ENCODE measurements at places on chromosomes 3 and 15. TPM values are rescaled to one million over a fixed set of nuclear protein-coding genes. Genes with fewer than 3 reads are reported as not detected.
A peak's percentile ranks its signal among the peaks of the same experiment; 100 is the strongest.

Gene GP9
- total RNA-seq = not detected

Gene TRIM42
- total RNA-seq = not detected

Gene IL5RA
- total RNA-seq = 0.99 TPM

GRCh38 chr15:34217587-34218225 is 7.1 kb upstream of the EMC4 start:
- H3K36me3 ChIP-seq = no peaks in the 10 kb centered on the region
- no peaks in the 10 kb centered on the region for H3K27me3 ChIP-seq
- H3K4me1 ChIP-seq = no peaks in the 10 kb centered on the region
- H3K4me3 ChIP-seq = no peak overlapping the region

GRCh38 chr15:73326157-73326556 is 42.6 kb downstream of the HCN4 start:
- DNase-seq = no peak
- H3K4me3 ChIP-seq = no peak overlapping the region
- no peaks in the 10 kb centered on the region for H3K36me3 ChIP-seq
- H3K4me1 ChIP-seq = no peaks in the 10 kb centered on the region
- H3K27ac ChIP-seq = no peak overlapping the region

GRCh38 chr15:88913017-88913849 is at the start of gene MFGE8:
Gene MFGE8 (minus strand): TSS chr15:88913379. CDS start chr15:88913319, 60 bp downstream.
- H3K27me3 ChIP-seq = no peaks in the 10 kb centered on the region
- H3K27ac ChIP-seq = peak within 1 kb of the TSS; percentile 50
- peaks cover 23% of the 10 kb centered on the region for H3K4me1 ChIP-seq
- peak; percentile 66 for DNase-seq
- peak within 1 kb of the TSS; percentile 80 for H3K4me3 ChIP-seq

DNA sequence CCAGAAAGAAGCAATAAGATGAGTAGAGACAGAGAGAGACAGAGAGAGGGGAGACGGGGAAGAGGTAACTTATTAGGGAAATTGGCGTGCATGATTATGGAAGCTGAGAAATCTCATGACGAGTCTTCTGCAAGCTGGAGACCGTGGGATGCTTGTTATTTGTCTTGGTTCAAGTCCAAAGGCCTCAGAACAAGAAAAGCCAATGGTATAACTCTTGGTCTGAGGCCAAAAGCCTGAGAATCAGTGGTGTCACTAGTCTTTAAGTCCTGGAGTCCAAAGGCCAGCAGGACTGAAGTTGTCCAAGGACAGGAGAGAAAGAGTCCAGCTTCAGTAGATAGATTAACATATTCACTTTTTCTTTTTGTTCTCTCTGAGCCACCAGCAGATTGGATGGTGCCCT is 613.6 kb downstream of the CADM2 start:
- no peaks in the 10 kb centered on the region for H3K4me1 ChIP-seq
- no peaks in the 10 kb centered on the region for H3K36me3 ChIP-seq
- H3K27me3 ChIP-seq = no peaks in the 10 kb centered on the region
- DNase-seq = no peak
- H3K4me3 ChIP-seq = no peak overlapping the region
- H3K27ac ChIP-seq = no peak overlapping the region

GRCh38 chr3:58101499-58102389 is 93.5 kb downstream of the FLNB start:
- no peak overlapping the region for H3K4me3 ChIP-seq
- no peaks in the 10 kb centered on the region for H3K27me3 ChIP-seq
- H3K27ac ChIP-seq = no peak overlapping the region
- no peak for DNase-seq
- no peaks in the 10 kb centered on the region for H3K4me1 ChIP-seq

GRCh38 chr15:88190232-88190631 is 66.3 kb downstream of the NTRK3 start:
- no peak overlapping the region for H3K4me3 ChIP-seq
- H3K27ac ChIP-seq = no peak overlapping the region
- no peak for DNase-seq
- H3K27me3 ChIP-seq = peaks cover 1% of the 10 kb centered on the region
- no peaks in the 10 kb centered on the region for H3K4me1 ChIP-seq
- no peaks in the 10 kb centered on the region for H3K36me3 ChIP-seq

DNA sequence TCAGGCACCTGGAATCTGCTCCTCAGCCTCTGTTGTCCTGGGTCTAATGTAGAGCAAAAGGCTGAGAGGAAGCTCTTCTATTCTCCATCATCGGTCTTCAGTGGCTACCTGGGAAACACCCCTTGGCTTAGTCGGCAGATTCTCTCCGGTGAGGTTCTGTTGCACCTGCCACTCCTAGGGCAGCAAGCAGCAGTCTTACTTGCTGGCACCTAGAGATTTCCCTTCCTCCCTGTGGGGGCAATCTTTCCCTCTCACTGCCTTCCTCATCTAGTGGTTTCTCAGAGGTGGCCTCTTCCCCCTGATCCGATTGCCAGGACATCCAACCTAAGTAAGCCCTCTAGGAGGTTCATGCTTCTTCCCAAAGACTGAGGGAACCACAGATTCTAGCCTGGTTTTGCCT is 60.8 kb downstream of the PLS1 start:
- no peaks in the 10 kb centered on the region for H3K4me1 ChIP-seq
- H3K4me3 ChIP-seq = no peak overlapping the region
- H3K27ac ChIP-seq = no peak overlapping the region
- no peaks in the 10 kb centered on the region for H3K27me3 ChIP-seq

DNA sequence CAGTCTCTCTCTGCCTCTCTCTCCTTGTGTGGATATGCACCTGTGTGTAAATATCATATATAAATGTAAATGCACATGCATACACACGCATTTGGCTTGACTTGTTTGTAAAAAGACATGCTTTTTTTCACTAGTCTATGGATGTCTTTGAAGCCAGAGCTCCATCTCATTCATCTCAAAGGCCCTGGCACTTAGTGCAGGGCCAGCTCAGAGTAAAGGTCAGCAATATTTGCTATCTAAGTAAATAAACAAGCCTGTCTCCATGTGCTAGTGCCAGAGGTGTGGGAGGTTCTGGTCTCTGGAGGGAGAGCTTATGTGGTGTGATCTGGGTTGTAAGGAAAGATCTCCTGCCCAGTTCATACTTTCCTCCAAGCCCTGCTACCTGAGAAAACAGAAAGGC is 5.6 kb downstream of the CLSTN2 start:
- no peak overlapping the region for H3K27ac ChIP-seq
- no peaks in the 10 kb centered on the region for H3K36me3 ChIP-seq
- DNase-seq = no peak
- no peak overlapping the region for H3K4me3 ChIP-seq

DNA sequence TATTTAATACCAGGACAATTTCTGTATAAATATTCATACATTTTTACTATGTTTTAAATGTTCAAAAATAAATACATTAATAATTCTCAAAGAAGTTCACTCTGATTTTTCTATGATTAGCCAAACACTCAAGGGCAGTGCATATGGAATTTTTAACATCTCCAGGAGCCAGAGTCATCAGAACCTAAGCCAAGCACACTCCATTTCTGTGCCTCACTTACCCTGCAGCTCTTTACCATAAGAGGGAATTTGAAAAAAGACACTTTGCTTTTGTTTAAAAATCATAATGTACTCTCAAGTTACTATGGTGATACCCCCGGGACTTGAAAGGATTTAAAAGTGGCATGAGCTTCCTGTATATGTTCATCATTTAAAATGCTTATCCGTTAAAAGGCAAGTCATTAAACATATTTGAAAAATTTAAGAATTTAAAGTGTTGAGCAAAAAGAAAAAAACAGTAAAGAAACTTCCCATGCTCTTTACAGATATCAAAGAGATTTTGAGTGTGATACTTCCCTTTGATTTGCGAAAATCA is 747.4 kb upstream of the NECTIN3 start:
- no peaks in the 10 kb centered on the region for H3K36me3 ChIP-seq
- no peaks in the 10 kb centered on the region for H3K27me3 ChIP-seq
- no peak overlapping the region for H3K27ac ChIP-seq
- H3K4me1 ChIP-seq = no peaks in the 10 kb centered on the region
- no peak overlapping the region for H3K4me3 ChIP-seq

DNA sequence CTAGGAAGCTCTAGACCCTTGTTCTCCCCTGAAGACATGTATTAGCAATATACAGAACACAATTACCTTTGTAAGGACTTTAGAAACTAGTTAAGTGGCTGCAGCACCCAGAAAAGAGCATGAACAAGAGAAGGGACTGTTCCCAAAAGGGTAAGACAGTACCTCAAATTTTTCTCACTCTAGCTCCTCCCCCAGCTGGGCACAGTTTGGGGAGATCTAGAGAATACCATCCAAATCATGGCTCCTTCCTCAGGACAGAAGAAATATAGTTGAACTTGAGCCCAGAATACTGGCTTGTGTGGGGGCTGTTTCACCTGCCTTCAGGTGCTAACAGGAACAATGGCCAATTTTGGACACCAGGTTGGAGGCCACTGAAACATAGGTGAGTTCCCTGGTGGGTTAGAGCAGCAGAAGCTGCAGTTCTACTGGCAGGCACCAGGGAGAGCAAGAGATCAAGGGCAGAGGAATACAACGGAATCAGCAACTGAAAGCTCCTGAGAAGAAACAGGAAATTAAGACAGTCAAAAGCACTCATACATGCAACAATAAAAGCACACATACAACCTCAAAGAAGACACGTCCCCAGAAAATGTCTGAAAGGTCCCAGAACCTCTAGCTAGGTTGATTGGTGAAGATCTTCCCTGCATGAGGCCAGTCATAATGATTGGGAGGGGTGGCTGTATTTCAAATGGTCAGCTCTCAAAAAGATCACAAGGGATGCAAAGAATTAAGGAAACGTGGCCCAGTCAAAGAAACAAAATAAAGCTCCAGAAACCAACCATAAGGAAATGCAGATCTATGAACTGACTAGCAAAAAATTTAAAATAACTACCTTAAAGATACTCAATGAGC is 104.9 kb upstream of the ASB14 start:
- H3K4me1 ChIP-seq = peaks cover 6% of the 10 kb centered on the region
- no peak overlapping the region for H3K27ac ChIP-seq
- H3K4me3 ChIP-seq = no peak overlapping the region
- DNase-seq = peak; percentile 45
- H3K36me3 ChIP-seq = no peaks in the 10 kb centered on the region

DNA sequence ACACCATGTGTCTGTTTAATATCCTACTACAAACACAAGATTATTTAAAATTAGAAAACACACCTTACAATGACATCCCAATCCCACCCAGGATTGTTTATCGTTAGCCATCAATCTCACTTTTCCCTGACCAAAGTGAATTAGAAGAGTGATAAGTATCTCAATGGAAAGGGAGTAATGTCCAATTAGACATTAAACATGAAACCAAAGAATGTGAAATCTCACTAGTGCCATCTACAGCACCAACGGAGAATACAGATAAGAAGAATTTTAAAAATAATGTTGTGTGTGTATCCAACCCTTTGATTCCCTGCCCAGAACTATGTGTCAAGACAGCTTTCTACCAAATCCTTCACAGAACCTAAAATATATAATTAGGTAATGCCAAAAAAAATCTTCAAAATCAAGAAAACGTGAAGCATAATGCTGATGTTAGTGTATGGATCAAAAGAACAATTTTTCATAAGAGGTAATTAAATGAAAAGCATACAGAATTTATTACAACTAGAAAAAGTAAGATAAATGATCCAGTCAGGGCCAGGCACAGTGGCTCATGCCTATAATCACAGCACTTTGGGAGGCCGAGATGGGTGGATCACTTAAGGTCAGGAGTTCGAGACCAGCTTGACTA is 64.2 kb downstream of the SCAPER start:
- H3K27me3 ChIP-seq = no peaks in the 10 kb centered on the region
- H3K4me1 ChIP-seq = no peaks in the 10 kb centered on the region
- no peak for DNase-seq
- no peak overlapping the region for H3K4me3 ChIP-seq
- H3K27ac ChIP-seq = no peak overlapping the region

DNA sequence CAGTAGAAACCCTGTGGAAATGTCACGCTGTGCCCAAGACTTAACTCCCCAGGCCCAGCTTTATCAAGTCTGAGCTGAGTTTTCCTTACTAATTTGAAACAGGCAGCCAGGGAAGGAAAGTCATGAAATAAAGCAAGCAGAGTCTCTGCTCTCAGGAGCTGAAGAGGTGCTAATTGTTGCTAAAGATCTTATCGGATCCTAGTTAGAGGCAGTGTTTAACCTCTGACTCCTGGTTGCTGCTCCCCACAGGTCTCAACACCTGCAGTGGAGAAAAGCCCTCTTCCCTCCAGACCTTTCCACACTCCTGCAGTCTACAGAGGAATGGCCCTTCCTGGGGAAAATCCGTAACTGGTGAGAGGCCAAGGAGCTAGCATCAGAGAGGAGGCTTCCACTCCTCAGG is 628.2 kb downstream of the NTRK3 start:
- no peak for DNase-seq
- H3K4me3 ChIP-seq = no peak overlapping the region
- no peaks in the 10 kb centered on the region for H3K4me1 ChIP-seq
- H3K27ac ChIP-seq = no peak overlapping the region

- peaks cover 20% of the 10 kb centered on the region for H3K4me1 ChIP-seq
- H3K27ac ChIP-seq = no peak overlapping the region
- no peaks in the 10 kb centered on the region for H3K36me3 ChIP-seq
- DNase-seq = no peak
- no peak overlapping the region for H3K4me3 ChIP-seq
- H3K27me3 ChIP-seq = no peaks in the 10 kb centered on the region
Measured at GRCh38 chr3:107990433-107990832, 100.4 kb downstream of the CD47 start.

DNA sequence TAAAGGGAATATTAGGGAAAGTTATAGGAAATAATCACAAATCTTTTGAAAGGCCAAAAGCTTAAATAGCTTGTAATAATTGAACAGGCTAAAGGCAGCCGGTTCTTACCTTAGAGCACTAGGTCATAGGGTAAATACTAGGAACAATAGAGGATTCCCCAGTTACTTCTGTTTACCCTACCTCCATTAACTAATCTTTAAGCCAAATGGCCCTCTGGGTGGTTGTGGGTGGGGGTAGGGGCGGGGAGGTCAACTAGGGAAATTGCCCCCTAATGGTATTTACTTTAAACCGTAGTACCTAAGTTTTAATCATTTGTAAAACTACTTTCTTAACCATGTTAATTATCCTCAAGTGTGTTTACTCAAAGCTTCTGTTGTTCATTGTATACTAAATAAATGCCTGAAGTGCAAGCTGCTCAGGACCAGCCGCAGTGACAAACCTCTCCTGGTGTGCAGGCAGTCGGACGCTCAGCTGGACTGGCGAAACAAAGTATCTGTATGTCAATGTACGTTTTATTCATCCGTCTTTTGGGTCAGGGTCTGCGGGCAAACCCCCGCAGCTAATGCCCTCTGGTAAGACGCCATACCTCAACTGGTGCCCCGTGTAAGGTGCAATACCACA is 18.9 kb downstream of the MAGEL2 start:
- no peak overlapping the region for H3K27ac ChIP-seq
- DNase-seq = no peak
- no peaks in the 10 kb centered on the region for H3K36me3 ChIP-seq
- no peak overlapping the region for H3K4me3 ChIP-seq
- H3K4me1 ChIP-seq = no peaks in the 10 kb centered on the region

All from CD4-positive, alpha-beta T cell (primary cell).